ENCODE measurements at places on chromosomes 7 and 10.

DNA sequence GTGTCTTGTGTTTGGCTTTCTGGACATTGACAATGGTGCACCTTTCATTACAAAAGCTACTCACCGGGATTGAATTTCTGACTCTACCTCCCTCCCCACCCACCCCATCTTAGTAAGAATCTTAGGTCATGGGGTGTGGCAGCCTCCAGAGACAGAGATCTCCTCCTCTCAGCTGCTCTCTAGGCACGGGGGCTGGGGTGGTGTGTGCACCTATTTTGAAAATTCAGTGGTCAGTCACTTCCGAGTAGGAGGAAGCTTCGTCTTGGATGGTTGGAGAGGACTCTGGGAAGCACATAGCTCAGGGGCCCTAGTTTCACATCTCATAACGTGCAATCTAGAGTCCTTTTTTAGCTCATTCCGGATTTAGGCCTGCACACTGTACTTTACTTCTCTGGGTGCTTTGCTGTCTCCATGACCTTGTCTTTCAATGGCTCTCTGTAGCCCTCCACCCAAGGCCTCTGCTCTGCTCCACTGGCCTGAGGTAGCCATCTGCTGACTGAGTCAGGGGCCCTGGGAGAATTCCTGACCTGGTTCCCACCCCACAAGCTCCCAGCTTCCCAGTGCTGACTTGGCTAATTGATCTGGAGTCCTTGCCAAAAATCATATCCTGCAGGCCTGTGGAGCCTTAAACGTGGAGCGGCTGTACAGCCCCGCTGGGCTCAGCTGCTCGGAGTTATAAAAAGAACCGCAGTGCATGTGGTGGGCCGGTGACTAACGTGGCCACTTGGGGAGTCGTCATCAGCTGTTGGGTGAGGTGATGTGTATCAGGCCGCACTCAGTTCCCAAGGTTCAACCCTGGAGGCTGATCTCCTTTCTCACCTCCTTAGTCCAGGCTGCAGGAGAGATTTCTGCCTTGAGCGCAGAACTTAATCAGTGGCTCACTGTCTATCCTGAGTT lies 19.3 kb upstream of the ADAMTS14 start:
- H3K4me3 ChIP-seq: no peak overlapping the region
- DNase-seq: no peak
- no peaks in the 10 kb centered on the region for H3K4me1 ChIP-seq
- no peak overlapping the region for H3K27ac ChIP-seq

DNA sequence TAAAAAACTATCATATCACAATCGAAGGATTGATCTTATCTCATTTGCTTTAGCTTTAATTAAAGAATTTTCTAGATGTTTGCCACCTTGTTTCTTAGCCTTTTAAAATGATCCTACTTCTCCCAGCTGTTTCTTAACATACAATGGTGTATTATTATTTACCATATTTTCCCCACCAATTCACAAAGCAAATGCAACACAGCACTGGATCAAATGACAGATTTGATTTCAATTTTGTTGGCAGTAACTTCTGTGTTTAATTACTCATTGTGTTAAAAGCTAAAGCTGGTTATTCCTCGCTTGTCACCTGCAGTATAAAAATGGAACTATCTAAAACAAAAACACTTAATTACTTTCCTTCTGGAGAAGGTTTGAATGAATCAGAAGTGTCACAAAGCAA lies 19.6 kb downstream of the SVIL start:
- no peak overlapping the region for H3K4me3 ChIP-seq
- DNase-seq: no peak
- H3K4me1 ChIP-seq: no peaks in the 10 kb centered on the region
- no peak overlapping the region for H3K27ac ChIP-seq

GRCh38 chr7:101553771-101554445 lies 75.2 kb downstream of the MYL10 start:
- no peak overlapping the region for H3K4me3 ChIP-seq
- H3K36me3 ChIP-seq: no peaks in the 10 kb centered on the region
- no peak overlapping the region for H3K27ac ChIP-seq
- H3K4me1 ChIP-seq: no peaks in the 10 kb centered on the region

- no peak overlapping the region for H3K27ac ChIP-seq
- H3K27me3 ChIP-seq: no peaks in the 10 kb centered on the region
- H3K4me3 ChIP-seq: no peak overlapping the region
- no peaks in the 10 kb centered on the region for H3K4me1 ChIP-seq
- H3K36me3 ChIP-seq: no peaks in the 10 kb centered on the region
Observed at GRCh38 chr7:132764762-132765161, 188.5 kb upstream of the PLXNA4 start.

- no peak overlapping the region for H3K27ac ChIP-seq
- H3K27me3 ChIP-seq: no peaks in the 10 kb centered on the region
- DNase-seq: no peak
- H3K4me3 ChIP-seq: no peak overlapping the region
- no peaks in the 10 kb centered on the region for H3K4me1 ChIP-seq
- H3K36me3 ChIP-seq: no peaks in the 10 kb centered on the region
Observed at GRCh38 chr7:31995134-31995533, 75.1 kb downstream of the PDE1C start.

GRCh38 chr10:71429929-71430328 lies 33.2 kb downstream of the CDH23 start:
- H3K27ac ChIP-seq: no peak overlapping the region
- no peak overlapping the region for H3K4me3 ChIP-seq
- no peak for DNase-seq
- H3K4me1 ChIP-seq: no peaks in the 10 kb centered on the region

- H3K27me3 ChIP-seq: no peaks in the 10 kb centered on the region
- DNase-seq: no peak
- no peak overlapping the region for H3K4me3 ChIP-seq
- peaks cover 49% of the 10 kb centered on the region for H3K36me3 ChIP-seq
- no peak overlapping the region for H3K27ac ChIP-seq
Observed at GRCh38 chr10:133405844-133406527, 12.0 kb downstream of the MTG1 start.

GRCh38 chr7:45324683-45325237 lies 167.2 kb downstream of the RAMP3 start:
- no peak overlapping the region for H3K4me3 ChIP-seq
- peaks cover 3% of the 10 kb centered on the region for H3K27me3 ChIP-seq
- no peak for DNase-seq
- H3K4me1 ChIP-seq: no peaks in the 10 kb centered on the region
- no peaks in the 10 kb centered on the region for H3K36me3 ChIP-seq

DNA sequence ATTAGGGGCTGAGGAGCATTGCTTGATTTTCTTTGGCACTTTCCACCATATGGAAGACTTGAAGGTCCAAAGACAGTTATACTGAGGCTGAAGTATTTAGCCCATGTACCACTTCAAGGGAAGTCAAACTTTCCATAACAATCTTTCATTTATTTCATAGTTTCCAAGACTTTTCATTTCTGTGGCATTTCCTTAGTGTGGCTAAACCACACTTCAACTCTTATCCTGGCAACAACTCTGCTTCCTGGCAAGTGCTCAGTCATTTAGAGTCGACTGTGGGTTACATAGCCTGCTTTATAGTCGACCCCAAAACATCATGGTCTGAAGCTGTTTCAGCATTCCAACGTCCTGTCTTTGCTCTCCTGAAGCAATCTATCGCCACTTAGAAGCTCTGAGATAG lies 343.0 kb upstream of the SEMA3D start:
- DNase-seq: no peak
- no peak overlapping the region for H3K27ac ChIP-seq
- no peaks in the 10 kb centered on the region for H3K36me3 ChIP-seq
- H3K4me1 ChIP-seq: no peaks in the 10 kb centered on the region
- H3K27me3 ChIP-seq: no peaks in the 10 kb centered on the region
- no peak overlapping the region for H3K4me3 ChIP-seq

DNA sequence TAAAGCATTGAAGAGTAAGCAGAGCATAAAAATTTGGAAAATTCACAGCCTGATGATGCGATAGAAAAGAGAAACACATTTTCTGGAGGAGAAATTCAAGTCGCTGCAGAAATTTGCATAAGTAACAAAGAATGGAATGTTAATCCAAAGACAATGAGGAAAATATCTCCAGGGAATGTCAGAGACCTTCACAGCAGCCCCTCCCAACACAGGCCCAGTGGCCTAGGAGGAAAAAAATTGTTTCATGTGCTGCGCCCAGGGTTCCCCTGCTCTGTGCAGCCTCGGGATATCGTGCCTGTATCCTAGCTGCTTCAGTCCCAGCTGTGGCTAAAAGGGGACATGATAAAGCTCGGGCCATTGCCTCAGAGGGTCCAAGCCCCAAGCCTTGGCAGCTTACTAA lies 206.8 kb downstream of the TPK1 start:
- DNase-seq: no peak
- no peaks in the 10 kb centered on the region for H3K4me1 ChIP-seq
- H3K4me3 ChIP-seq: no peak overlapping the region
- H3K27ac ChIP-seq: no peak overlapping the region
- H3K36me3 ChIP-seq: no peaks in the 10 kb centered on the region
- no peaks in the 10 kb centered on the region for H3K27me3 ChIP-seq

DNA sequence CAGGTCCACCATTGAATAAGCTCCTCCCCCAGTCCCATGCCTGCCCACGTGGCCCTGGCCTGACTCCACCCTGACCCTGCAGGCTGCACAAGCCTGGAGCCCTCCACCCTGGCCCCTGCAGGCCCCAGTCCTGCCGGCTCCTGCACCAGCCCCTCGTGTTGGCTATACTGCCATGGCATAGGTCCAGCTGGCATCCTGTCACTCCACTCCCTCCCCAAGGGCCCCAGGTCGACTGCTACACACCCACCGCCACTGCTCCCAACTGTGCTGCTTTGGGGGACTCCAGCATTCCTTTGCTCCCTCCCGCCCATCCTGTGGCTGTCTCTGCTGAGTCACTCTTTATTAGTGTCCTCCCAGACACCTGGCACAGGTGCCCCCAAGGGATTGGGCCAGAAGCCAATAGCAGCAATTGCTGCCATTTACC lies 32.4 kb upstream of the HSPA12A start:
- peaks cover 6% of the 10 kb centered on the region for H3K27me3 ChIP-seq
- no peak overlapping the region for H3K27ac ChIP-seq
- DNase-seq: no peak
- no peaks in the 10 kb centered on the region for H3K4me1 ChIP-seq
- no peaks in the 10 kb centered on the region for H3K36me3 ChIP-seq

DNA sequence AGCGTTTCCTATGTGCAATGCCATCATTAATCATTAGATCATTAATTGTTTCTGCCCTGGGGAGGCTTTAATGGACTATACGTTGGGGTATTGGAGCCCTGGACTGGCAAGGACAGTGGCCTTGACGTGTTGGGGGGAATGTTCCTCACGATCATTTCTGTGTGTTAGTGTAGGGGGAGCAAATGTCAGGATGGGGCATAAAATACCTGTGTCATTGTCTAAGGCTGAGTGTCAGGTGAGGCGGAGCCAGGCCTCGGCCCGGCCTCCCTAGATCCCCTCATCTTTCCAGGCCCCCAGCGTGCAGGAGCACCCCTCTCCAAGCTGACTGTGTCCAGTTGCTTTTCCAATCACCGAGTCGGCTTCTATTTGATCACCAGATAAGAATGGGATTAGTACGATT lies 346.4 kb upstream of the SHH start:
- no peak overlapping the region for H3K27ac ChIP-seq
- no peaks in the 10 kb centered on the region for H3K36me3 ChIP-seq
- no peak overlapping the region for H3K4me3 ChIP-seq
- H3K4me1 ChIP-seq: no peaks in the 10 kb centered on the region
- H3K27me3 ChIP-seq: no peaks in the 10 kb centered on the region

GRCh38 chr7:16084370-16084769 lies 337.0 kb downstream of the CRPPA start:
- H3K4me1 ChIP-seq: no peaks in the 10 kb centered on the region
- no peak overlapping the region for H3K4me3 ChIP-seq
- DNase-seq: no peak

DNA sequence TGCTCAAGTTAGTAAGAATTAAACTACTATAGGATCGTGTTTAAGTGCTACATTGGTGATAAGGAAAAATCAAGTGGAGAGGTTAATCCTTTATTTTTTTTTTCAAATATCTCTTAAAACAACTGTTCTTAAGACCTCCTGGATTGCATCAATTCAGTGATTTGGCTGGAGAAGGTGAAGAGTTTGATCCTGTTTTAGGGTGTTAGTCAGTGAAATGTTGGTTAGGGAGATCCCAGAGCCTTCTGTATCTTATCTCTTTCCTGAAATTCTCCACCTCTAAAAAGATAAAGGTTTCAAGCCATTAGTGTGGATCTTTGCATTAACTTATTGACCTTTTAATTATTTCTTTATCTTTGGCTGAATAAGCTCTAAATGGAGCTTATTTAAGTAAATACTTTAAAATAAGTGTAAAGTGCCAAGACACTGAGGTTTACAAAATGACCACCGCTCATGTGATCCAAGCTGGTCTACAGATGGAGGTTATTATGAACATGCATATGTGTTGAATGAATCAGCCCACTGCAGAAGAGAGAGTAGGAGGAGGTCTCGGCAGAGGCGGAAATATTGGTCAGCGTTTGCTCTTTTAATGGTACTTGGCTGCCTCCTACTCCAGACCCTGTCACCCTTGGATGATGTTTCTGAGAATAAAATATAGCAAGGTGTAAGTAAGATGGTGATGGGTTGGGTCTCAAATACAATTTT lies 51.8 kb upstream of the BMPER start:
- no peak overlapping the region for H3K27ac ChIP-seq
- no peaks in the 10 kb centered on the region for H3K36me3 ChIP-seq
- H3K4me1 ChIP-seq: no peaks in the 10 kb centered on the region
- no peak overlapping the region for H3K4me3 ChIP-seq
- H3K27me3 ChIP-seq: no peaks in the 10 kb centered on the region
- no peak for DNase-seq

GRCh38 chr7:24795407-24795767 lies 38.1 kb upstream of the GSDME start:
- DNase-seq: no peak
- no peak overlapping the region for H3K27ac ChIP-seq
- H3K4me1 ChIP-seq: no peaks in the 10 kb centered on the region
- H3K36me3 ChIP-seq: peaks cover 5% of the 10 kb centered on the region
- H3K27me3 ChIP-seq: no peaks in the 10 kb centered on the region

- H3K4me1 ChIP-seq: no peaks in the 10 kb centered on the region
- H3K36me3 ChIP-seq: no peaks in the 10 kb centered on the region
- no peaks in the 10 kb centered on the region for H3K27me3 ChIP-seq
- H3K4me3 ChIP-seq: no peak overlapping the region
Observed at GRCh38 chr10:5068274-5068984, 25.8 kb upstream of the AKR1C3 start.

GRCh38 chr7:105924945-105925344 lies 38.1 kb upstream of the CDHR3 start:
- H3K27ac ChIP-seq: peak overlapping the region; percentile 28
- H3K4me1 ChIP-seq: peaks cover 7% of the 10 kb centered on the region
- no peak for DNase-seq
- no peaks in the 10 kb centered on the region for H3K36me3 ChIP-seq
- H3K4me3 ChIP-seq: no peak overlapping the region

DNA sequence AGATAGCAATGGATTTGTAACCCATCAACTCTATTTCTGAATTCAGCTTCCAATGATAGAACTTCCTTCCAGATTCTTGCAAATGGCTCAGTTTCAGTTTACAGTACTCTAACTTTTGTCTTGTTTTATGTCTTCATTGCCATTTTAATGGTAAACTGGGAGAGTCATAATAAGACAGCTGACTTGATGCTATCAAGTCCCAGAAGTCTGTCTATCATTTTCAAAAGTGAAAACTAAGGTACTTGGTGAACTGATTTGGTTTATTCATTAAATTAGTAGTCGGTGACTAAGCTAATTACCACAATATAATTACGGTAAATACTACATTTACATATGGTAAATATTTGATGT lies 25.0 kb downstream of the RTKN2 start:
- no peak overlapping the region for H3K4me3 ChIP-seq
- no peaks in the 10 kb centered on the region for H3K27me3 ChIP-seq
- no peaks in the 10 kb centered on the region for H3K36me3 ChIP-seq
- no peak overlapping the region for H3K27ac ChIP-seq
- no peak for DNase-seq
- H3K4me1 ChIP-seq: peaks cover 4% of the 10 kb centered on the region

- no peak overlapping the region for H3K27ac ChIP-seq
- no peak for DNase-seq
- no peaks in the 10 kb centered on the region for H3K4me1 ChIP-seq
- no peaks in the 10 kb centered on the region for H3K36me3 ChIP-seq
Observed at GRCh38 chr7:79090543-79090942, 362.9 kb downstream of the MAGI2 start.

All from effector memory CD4-positive, alpha-beta T cell (primary cell).